ENCODE measurements at places on chromosomes 7 and 10.

- peak; percentile 57 for DNase-seq
Observed at GRCh38 chr10:484925-485661, 204.4 kb downstream of the DIP2C start.

- DNase-seq = no peak
Observed at GRCh38 chr10:132146941-132147915, 39.5 kb upstream of the DPYSL4 start.

DNA sequence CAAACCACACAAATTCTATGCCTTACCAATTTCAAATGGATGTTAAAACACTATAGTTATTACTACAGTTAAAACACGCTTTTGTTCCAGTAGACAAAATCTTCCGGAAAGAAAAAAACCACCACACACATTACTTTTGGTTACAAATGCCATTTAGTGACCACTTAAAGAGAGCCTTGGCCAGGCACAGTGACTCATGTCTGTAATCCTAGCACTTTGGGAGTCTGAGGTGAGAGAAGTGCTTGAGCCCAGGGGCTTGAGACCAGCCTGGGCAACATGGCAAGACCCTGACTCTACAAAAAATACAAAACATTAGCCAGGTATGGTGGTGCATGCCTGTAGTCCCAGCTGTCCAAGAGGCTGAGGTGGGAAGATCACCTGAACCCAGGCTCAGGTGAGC lies 7.2 kb downstream of the TNPO3 start:
- no peak for DNase-seq

DNA sequence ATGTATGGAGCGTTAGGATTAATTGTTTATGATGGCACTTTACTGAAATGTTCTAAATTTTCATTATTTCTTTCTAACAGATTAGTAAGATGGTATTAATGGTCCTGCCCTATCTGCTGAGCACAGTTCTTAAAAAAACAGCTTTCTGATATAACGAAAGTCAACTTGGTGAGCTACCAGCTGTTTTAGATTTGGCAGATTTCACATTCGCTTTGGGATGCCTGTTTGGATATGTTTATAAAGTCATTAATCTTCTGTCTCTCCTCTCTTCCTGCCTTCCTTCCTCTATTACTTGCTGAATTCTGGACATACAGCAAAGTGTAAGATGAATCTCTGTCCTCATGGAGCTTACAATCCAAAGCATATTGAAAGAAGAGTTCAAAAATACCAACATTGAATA lies 396.8 kb upstream of the LRGUK start:
- DNase-seq = no peak

GRCh38 chr7:92404170-92404614 lies 43.1 kb upstream of the GATAD1 start:
- DNase-seq = peak; percentile 59

DNA sequence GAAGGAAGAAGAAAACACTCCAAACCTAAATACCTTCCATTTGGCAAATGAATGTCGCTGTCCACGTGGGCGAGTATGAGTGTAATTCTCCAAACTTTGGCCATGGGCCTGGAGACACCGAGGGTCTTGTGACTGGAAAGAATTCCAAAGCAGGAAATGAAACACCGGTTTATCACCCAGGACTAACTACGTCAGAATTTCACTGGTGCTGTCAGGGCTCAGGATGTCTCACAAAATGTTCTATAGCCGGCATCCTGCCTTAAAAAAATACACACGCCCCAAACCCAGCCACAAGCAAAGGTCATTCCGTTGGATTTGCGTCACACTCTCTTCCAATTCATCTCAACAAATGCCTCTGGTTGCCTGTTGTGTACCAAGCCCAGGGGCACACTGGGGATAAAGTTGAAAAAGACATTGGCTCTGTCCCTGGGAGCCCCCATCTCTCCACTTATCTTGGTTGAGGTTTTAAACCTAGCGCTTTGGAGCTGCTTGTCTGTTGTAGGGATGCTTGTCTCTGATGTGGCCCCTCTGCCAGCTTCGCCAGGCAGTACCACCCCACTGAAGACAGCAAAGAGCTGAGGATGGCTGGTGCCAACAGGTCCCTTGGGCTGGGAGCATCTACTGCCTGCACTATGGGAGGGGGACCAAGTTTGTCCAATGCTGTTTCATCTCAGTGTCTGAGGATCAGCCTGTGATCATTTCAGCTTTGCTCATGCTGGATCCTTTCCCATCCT lies 31.2 kb downstream of the GSTO2 start:
- no peak for DNase-seq

- DNase-seq = no peak
Observed at GRCh38 chr7:50189371-50189770, 96.3 kb upstream of the ZPBP start.

DNA sequence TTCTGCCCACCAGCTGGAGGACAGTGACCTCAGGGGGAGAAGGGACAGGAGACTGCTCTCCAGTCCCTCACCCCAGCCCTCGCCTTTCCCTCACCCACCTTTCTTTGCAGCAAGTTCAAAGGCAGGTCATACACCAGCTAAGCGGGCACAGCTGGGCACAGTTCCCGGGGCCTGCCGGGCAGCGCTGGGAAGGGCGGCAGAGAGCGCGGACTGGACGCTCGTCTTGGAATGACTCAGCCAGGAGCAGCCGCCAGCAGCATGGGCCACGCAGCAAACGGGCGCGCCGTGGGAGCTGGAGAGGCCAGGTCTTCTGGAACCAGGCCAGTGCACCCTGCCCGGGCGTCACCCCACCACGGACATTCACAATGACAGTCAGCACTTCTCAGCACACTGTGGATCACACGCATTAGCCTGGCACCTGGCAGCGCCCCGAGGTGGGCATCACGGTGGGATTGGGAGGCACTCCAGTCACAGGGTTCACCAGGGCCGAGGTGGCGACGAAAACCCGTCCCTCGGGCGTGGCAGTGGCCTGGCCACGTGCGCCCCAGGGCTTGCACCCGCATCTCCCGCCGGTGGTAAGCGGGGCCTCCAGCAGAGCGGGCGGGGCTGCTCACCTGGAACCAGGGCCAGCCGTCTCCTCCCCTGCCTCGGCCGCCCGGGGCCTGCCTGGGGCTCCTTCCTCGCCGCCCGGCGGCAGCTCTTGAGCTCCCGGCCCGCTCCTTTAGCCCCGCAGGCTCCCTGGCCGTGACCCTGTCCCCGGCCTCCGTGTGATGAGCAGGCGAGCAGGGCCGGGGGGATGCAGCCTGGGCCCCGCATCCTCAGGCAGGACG lies 29.0 kb upstream of the WDFY4 start:
- no peak for DNase-seq

DNA sequence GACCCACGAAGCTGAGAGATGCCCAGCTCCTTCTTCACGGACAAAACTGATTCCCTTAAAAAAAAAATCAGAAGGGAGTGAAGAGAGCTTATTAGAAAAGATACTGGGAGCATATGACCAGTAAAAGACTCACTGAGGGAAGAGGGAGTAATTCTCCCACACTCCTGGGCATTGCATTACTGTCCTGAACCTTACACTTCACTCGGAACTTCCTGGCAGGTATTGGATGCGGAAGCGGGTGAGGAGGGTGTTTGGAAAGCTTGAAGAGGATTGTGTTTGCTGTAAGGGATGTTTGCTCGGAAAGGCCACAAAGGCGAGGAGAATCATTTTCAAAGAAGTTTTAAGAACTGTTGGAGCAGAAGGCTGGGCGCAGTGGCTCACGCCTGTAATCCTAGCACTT lies 375 bp downstream of the HKDC1 start:
- no peak for DNase-seq
